ENCODE measurements at places on chromosomes 2 and 18.

- DNase-seq = no peak
Observed at GRCh38 chr2:25078170-25079049, 36.5 kb downstream of the EFR3B start.

DNA sequence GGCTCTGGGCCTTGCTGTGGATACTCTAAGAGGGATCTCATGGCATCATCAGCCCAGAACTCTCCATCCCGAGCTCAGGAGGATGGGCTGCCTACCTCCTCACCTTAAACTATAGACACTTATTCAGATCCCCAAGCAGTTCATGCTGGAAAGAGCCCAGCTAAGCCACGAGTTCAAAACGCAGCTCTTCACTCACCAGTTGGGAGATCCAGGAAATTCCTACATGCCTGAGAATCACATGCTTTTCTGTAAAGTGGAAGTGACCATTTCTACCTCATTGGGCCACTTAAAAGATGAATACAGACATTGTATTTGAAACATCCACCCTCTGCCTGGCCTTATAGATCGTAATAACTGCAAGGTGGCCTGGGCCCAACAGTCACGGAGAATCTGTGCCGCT lies 6.6 kb downstream of the ATOH8 start:
- DNase-seq = no peak

GRCh38 chr2:199488772-199489400 lies 31.1 kb upstream of the SATB2 start:
- peak; percentile 40 for DNase-seq

GRCh38 chr18:362311-363290 lies 94.8 kb upstream of the THOC1 start:
- DNase-seq = no peak

- no peak for DNase-seq
Observed at GRCh38 chr2:191415101-191415500, 169.9 kb downstream of the MYO1B start.

- no peak for DNase-seq
Observed at GRCh38 chr2:16685340-16685715, 19.7 kb upstream of the CYRIA start.

GRCh38 chr2:61262699-61263098 lies 100.7 kb downstream of the C2orf74 start:
- DNase-seq = no peak

All from CD4-positive, alpha-beta T cell treated with Interleukin-4 for 4 hours (primary cell).